ENCODE measurements at places on chromosomes 4 and X.

GRCh38 chr4:138972956-138973801 is 42.4 kb upstream of the NOCT start:
- DNase-seq = no peak

- DNase-seq = peak; percentile 14
Observed at GRCh38 chr4:80532674-80533333, 197.3 kb downstream of the CFAP299 start.

- DNase-seq = no peak
Observed at GRCh38 chrX:154419189-154419588, 7.8 kb downstream of the TAFAZZIN start.

GRCh38 chrX:22803353-22803752 is 196.4 kb upstream of the DDX53 start:
- DNase-seq = no peak

- peak; percentile 18 for DNase-seq
Observed at GRCh38 chr4:41256131-41256739, 493 bp upstream of the UCHL1 start.

DNA sequence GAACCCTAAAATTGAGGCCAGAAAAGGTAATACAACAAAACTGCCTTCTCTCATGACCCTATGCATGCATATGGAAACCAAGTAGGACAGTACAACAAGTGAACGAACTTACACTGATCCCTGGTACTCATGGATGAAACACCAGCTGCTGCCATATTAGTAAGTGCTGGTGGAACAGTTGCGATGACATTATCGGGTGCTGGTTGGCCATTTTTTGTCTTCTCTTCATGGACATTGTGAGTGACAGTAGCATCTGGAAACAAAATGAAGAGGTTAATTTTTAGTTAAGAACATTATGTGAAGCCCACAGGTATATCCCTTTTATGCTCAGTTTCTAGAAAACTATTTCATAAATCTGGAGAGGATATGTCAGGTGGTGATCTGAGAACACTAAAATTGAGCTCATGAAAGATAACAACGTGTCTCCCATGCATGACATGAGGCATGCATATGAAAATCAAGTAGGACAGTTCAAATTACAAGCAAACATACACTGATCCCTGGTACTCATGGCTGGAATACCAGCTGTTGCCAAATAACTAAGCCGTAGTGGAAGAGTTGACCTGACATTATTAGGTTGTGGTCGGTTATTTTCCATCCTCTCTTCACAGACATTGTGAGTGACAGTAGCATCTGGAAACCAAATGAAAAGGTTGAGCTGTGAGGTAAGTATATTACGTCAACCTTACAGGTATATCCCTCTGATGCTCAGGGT is 74.2 kb upstream of the CT45A1 start:
- no peak for DNase-seq

GRCh38 chr4:183926950-183927349 is 21.8 kb downstream of the STOX2 start:
- no peak for DNase-seq

- DNase-seq = no peak
Observed at GRCh38 chr4:5422195-5422594, 286.2 kb downstream of the EVC2 start.

GRCh38 chr4:40437741-40438383 is 102.7 kb downstream of the CHRNA9 start:
- DNase-seq = no peak

DNA sequence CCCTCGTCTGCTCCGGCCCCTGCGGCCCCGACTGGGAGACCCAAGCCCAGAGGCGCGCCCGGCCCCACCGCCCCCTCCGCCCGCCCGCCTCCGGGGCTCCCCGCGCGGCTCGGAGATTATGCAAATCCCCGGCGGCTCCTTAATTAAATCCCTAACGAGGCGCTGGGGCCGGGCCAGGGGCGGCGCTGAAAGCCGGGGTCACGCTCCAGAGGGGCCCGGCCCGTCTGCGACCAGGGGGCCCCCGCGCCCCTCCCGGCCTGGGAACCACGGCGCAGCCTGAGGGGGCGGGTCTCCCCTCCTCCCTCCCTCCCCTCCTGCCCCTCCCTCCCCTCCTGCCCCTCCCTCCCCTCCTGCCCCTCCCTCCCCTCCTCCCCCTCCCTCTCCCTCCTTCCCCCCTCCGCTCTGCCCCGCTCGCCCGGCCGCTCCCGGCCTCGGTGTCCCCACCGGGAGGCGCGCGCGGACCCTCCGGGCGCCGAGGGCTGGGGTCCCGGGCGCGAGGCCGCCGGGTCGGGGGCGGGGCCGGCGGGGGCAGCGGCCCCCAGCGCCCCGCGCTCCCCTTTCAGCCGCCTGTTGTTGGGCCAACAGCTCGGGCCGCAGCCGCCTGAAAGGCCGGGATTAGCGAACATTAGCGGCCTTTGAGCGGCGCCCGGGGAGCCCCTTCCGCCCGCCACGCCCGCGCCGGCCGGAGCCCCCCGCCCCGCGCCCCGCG is 25.9 kb upstream of the FGFR3 start:
- peak; percentile 78 for DNase-seq

DNA sequence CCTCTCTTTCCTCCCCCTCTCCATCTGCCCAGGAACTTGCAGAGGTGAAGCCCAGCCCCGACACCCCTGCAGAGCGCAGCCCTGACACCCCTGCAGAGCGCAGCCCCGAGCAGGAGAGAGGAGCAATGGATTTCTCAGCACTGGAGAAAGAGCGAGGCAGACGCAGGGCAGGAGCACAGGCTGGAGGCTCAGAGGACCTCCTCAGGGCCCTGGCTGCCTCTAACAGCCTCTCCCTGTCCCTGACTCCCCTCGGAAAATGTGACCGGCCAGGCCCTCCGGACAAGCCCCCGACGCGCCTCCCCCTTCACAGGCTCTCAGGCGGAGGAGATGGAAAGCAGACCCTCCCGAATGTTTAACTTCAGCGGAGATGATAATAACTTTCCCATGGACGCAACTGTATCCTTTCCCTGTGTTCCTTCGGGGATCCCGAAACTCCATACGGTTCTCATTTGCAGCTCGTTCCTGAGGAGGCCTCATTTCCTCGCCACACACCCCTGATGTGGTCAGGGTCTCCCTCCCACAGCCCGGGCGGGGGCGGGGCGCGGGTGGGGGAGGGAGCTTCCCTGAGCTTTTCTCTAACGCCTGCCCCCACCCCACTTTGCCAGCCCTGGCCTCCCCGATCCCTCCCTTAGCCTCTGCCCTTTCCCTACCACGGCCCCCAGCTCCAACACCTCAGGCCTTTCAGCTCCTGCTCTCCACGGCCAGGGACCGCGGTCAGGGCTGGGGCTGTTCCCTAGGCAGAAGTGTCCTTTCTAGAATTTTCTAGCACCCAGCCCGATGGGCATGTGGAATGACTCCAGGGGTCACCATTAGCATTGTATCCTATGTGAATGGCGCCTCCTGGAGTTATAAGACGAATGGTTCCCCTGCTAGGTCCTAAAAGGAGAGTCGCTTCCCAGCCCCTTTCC is 201.1 kb upstream of the BCOR start:
- DNase-seq = peak; percentile 76

GRCh38 chr4:140213116-140213515 is 59.1 kb upstream of the MAML3 start:
- DNase-seq = no peak

- DNase-seq = no peak
Observed at GRCh38 chr4:120724656-120725055, 197.9 kb downstream of the PRDM5 start.

GRCh38 chrX:48520976-48521352 is 644 bp upstream of the EBP start:
- DNase-seq = no peak

- peak; percentile 78 for DNase-seq
Observed at GRCh38 chrX:40108959-40109287, 11.2 kb upstream of the BCOR start.

- DNase-seq = no peak
Observed at GRCh38 chr4:184854673-184855072, 28.9 kb upstream of the ACSL1 start.

DNA sequence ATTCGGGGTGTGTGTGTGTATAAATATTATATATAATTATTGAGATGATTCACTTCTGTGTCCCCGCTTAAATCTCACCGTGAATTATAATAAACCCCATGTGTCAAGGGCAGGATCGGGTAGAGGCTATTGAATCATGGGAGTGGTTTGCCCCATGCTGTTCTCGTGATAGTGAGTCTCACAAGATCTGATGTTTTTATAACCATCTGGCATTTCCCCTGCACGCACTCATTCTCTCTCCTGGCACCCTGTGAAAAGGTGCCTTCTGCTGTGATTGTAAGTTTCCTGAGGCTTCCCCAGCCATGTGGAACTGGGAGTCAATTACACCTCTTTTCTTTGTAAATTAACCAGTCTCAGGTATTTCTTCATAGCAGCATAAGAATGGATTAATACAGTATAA is 851.4 kb upstream of the AGA start:
- DNase-seq = no peak

- peak; percentile 35 for DNase-seq
Observed at GRCh38 chr4:123233136-123233768, 163.3 kb upstream of the SPRY1 start.

DNA sequence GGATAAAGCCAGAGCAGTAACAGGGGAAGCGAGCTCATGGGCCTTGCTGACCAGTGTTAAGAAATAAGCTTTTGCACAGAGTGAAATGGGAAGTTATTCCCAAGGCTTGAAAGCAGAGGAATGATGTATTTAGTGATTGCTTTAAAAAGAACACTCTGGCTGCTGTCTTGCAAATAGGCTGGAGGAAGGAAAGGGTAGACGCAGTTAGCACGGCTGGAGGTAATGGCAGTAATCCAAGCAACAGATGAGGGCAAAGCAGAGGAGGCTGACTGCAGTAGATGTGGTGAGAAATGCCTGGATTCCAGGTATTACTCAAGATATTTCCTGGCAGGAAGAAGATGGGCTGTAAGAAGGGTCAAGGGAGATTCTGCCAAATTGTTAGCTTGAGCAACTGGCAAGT is 1342.3 kb upstream of the AGA start:
- no peak for DNase-seq

DNA sequence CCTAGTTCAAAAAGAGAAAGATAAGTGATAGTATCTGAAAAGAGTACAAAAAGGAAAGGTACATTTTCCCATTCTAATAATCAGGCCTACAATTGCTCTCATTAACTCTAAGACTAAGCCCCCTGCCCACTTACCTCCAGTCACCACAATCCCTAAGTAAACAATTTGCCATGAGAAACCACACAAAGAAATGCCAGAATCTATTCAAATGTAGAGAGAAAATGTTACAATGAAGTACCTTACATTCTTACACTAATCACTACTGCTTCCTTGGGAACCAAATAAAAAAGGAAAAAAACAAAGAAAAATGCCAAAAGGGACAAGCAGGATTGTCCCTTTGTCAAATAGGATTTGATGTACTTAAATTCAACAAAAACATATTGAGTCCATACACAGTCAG is 188.2 kb upstream of the NRK start:
- no peak for DNase-seq

DNA sequence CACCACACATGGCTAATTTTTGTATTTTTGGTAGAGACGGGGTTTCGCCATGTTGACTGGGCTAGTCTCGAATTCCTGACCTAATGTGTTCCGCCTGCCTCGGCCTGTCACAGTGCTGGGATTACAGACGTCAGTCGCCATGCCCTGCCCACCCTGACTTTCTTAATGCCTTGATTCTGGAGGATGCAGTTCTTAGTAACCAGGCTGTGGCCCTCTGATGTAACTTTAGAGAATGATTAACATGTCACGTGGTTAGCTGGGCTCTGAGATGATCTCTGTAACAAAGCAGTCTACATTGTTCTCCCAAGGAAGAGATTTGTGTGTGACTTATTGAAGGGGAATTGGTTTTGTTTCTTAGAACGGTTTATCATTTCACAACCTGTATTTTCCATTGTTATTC is 30.6 kb downstream of the ANK2 start:
- DNase-seq = no peak

DNA sequence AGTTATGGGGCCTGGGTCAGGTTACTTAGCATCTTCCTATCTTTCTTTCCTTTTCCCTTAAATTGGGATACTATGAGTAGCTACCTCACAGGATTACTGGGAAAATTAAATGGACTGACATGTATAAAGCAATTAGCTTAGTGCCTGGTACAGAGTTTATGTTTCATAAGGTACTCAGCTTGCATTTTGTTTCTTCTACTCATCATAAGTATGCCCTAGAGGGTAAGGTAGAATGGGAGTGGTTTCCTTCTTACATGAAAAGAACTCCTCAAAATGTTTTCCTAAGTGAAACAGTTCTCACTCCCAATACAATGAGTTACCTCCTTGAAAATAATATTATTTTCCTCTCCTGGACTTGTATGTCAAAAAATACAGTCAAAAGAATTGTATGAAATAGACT is 75.7 kb downstream of the NPFFR2 start:
- DNase-seq = no peak

- DNase-seq = no peak
Observed at GRCh38 chrX:150941580-150941979, 41.6 kb upstream of the HMGB3 start.

- DNase-seq = no peak
Observed at GRCh38 chr4:106334741-106335470, 18.6 kb downstream of the AIMP1 start.

DNA sequence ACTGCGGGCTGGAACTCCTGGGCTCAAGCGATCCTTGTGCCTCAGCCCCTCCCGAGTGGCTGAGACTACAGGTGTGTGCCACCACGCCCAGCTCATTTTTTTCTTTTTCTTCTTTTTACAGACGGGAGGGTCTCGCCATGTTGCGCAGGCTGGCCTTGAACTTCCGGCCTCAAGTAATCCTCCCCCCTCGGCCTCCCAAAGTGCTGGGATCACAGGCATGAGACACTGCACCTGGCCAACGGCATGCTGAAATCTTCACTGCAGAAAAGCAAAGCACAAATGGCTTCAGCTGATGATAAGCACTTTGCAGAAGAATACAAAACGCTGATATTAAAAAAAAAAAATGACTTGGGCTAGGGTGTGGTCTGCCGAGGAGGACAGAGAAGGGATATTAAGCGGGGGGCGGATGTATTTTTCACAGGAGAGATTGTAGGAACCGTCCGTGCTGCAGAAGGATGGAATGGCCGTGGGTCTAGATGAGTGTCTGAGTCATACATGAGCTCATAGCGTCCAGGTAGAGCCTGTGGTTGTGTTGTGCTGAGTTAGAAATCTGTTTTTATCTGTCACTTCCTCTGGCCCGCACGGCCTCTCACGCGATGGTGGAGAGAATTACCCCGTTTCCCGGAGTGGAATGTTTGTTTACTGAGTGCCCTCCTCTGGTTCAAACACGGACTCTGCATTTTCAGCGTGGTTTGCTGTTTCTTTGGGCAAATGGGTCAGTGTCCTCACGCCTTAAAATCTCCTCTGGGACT is 8.5 kb upstream of the AKAP17A start:
- DNase-seq = no peak

- no peak for DNase-seq
Observed at GRCh38 chr4:5796976-5797375, 86.0 kb downstream of the EVC start.

GRCh38 chrX:119419146-119419545 is 20.0 kb downstream of the SLC25A43 start:
- no peak for DNase-seq

GRCh38 chrX:15915959-15916703 is 61.5 kb upstream of the AP1S2 start:
- DNase-seq = no peak

- peak; percentile 91 for DNase-seq
Observed at GRCh38 chr4:189792924-189793618, 147.6 kb upstream of the FRG1 start.

Data from lung (tissue), 17 donors.